ENCODE measurements at places on chromosomes 2 and 18.

DNA sequence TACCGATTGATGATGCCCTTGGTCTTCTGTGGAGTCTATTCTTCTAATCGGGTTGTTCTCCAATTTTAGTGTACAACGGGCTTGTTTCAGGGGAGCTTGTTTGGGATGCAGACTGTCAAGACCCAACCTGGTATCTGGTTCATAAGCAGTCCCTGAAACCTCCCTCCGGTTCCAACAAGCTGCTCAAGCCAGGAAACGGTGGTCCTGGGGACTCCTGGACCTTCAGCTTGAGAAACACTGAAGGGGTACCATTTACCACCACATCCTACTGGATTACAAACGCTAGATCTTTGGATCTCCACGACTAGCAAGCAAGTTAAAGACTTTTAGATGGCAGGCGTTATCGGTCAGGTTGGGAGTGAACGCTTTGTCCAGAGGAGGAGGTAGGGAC lies 2.0 kb downstream of the BCL2 start:
- no peak for DNase-seq

- no peak for DNase-seq
Measured at GRCh38 chr2:219533930-219534661, 9.5 kb downstream of the CHPF start.

- DNase-seq: no peak
Measured at GRCh38 chr18:13548106-13548819, 178.1 kb downstream of the FAM210A start.

- DNase-seq: no peak
Measured at GRCh38 chr2:64145714-64146113, 1.5 kb upstream of the PELI1 start.

- no peak for DNase-seq
Measured at GRCh38 chr2:48391616-48392015, 138.3 kb upstream of the STON1 start.

DNA sequence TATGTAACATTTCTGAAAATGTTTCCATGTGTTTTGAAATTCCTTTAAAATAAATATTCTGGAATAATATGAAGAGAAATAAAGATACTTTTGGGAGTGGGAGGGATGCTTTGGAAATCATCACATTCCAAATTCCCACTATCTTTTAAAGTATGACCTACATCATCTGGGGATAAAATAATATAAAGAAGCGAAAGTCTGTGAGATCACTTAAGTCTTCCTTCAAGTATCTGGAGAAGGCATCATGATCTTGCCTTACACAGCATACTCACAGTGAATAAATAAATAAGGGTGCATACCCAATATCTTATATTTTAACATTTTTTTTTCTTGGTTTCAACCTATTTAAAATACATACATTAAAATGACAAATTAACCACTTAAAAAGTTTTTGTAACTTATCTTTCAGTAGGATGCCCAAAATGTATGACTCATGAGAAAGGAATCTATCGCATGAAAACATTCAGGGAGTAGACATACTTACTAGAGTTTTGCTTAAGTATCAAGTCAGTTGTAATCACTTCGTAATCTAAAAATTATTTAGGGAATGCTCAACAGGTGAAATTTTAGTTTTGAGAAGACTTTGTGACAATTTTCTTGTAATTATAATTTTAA lies 248.3 kb upstream of the COL3A1 start:
- DNase-seq: no peak

- no peak for DNase-seq
Measured at GRCh38 chr18:74251297-74252038, 40.3 kb downstream of the CYB5A start.

DNA sequence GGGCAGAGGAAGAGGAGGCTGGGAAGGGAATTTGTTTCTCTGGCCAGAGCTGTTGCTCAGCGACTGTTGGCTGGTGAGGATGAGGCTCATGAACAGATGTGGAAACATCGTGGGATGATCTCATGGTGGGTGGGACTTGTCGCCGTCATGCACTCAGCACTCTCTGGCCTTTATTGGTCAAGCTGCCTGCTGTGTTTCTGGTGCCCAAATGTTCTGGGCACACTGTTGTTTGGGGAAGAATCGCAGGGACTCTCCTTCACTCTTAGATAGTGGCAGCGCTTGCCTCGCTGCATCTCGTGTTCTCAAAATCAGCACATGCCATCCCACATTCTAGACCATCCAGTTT lies 145.6 kb downstream of the AGAP1 start:
- no peak for DNase-seq

DNA sequence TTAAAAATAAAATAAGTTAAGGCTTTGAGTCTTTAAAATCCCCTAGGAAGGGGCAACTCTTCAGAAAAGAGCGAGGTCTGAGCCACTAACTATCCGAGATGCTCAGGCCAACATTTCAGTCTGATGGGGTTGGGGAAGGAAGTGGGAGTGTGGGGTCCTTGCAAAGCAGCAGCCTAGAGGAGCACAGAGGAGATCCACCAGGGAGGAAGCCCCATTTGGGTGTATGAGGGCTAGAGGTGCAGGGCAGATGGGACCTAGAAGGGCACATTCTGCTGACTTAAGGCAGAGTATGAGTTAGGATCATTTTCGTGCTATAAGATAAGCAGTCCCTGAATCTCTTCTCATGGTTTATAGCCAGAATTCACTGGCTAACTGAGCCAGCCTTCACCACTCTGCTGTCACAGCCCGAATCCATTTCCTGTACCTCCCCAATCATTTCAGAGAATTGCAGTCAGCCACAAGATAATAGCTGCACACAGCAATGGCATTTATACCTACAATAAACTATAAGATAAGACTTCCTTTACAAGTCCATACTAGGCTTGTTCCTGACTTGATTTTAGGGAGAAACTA lies 37.0 kb downstream of the MRPL30 start:
- DNase-seq: no peak

GRCh38 chr18:53219853-53220252 lies 879.9 kb downstream of the DCC start:
- DNase-seq: no peak

- DNase-seq: no peak
Measured at GRCh38 chr2:206079699-206080465, 6.1 kb downstream of the INO80D start.

GRCh38 chr2:218341381-218341780 lies 15.3 kb upstream of the CATIP start:
- DNase-seq: no peak

DNA sequence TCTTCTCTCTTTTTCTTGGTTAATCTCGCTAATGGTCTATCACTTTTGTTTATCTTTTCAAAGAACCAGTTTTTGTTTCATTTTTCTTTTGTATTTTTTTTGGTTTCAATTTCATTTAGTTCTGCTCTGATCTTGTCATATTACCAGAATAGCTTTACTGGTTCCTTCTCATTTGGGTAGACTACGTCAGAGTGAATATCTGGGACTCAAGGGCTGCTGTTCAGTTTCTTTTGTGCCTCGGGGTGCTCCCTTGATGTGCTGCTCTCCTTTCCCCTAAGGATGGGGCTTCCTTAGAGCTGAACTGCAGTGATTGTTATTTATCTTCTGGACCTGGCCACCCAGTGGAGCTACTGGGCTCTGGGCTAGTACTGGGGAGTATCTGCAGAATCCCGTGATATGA lies 29.4 kb upstream of the IL1RN start:
- DNase-seq: no peak

DNA sequence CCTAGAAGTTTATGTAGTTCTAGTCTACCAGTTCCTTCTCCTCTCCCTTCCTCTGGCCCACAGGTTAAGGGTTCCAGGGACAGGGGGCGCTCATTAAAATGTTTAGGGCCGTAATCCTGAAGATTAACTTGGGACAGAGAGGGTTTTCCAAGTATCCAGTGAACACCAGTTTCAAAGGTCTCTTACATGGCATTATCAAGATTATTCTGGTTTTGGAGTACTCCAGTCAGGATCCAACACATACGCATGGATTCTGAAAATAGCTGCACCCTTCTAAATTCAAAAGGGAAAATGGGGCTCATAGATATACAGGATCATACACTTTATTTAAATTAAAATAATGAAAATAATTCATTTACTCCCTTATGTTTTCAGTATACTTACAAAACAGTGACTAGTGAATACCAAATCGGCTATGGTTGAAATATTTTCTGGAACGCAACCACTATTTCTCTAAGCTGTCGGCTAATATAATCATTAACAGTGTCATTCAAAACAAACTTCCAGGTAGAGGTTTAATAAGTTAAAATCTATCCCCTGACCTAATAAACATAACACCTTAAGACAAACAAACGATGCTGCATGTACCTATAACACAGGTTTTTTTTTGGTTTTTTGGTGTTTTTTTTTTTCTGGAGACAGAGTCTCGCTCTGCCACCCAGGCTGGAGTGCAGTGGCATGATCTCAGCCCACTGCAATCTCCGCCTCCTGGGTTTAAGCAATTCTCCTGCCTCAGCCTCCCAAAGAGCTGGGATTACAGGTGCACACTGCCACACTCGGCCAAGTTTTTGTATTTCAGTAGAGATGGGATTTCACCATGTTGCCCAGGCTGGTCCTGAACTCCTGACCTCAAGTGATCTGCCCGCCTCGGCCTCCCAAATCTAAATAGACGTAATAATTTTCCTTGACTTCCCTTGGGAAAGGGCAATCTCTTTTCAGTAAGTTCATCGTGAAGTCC lies 44.7 kb downstream of the MGAT4A start:
- DNase-seq: no peak

GRCh38 chr2:237223201-237223861 lies 137.6 kb downstream of the COPS8 start:
- DNase-seq: no peak

GRCh38 chr2:3222636-3223035 lies 155.0 kb downstream of the EIPR1 start:
- DNase-seq: no peak

DNA sequence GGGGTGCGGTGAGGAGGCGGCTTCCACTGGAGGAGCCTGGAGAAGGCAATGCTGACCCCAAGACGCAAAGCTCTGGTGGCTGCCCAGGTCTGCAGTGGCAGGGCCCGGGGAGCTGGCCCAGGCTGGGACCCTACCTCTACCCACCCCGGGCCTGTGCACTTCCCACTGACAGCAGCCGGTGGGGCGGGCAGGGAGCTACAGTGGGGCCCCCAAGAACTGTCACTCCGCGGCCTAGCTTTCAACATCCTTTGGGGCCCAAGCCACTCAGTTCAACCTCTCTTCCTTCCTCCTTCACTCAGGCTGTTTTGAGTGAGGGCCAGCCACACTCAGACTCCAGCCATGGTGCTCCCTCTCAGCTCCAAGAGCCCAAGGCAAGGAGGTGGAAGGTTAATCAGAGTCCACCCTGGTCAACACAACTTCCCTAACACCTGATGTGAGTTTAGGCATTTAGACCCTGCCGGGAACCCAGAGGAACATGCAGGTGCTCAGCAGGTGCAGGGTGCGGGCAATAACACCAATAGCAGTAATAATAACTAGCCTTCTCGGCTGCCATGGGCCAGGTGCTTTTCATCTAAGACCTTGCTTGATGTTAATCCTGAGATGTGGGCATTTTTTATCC lies 93.6 kb downstream of the ZFP36L2 start:
- DNase-seq: no peak

GRCh38 chr2:26387189-26387588 lies 14.5 kb upstream of the DRC1 start:
- DNase-seq: no peak

GRCh38 chr2:145623136-145623535 lies 1103.2 kb upstream of the ZEB2 start:
- no peak for DNase-seq

GRCh38 chr2:151230627-151231140 lies 31.0 kb downstream of the RBM43 start:
- no peak for DNase-seq

GRCh38 chr2:205787761-205788160 lies 105.5 kb downstream of the NRP2 start:
- DNase-seq: no peak

DNA sequence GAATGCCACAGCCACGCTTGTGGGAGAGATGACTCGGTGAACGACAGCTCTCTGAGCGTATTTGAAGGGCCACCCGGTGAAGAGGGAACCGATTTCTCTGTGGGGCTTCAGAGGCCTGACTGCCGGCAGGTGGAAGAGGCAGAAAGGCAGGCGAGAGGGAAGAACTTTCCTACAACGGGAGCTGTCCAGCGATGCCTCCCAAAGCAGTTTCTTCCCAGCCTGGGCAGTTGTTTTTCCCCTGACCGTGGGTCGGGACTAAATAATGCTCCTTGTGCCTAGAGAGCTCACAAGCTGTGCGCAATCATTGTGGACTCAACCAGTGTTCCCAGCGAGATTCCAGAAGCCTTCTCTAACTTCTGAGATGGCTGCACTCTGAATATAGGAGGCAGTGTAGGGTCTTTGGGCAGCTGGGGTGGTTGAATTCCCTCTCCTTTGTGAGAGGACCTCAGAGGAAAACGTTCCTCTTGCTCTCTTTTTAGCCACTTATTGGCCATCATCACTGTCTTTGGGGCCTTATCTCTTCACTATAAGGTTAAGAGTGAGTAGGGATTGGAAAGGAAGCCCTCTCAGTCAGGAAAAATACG lies 710 bp downstream of the SEC11C start:
- no peak for DNase-seq

DNA sequence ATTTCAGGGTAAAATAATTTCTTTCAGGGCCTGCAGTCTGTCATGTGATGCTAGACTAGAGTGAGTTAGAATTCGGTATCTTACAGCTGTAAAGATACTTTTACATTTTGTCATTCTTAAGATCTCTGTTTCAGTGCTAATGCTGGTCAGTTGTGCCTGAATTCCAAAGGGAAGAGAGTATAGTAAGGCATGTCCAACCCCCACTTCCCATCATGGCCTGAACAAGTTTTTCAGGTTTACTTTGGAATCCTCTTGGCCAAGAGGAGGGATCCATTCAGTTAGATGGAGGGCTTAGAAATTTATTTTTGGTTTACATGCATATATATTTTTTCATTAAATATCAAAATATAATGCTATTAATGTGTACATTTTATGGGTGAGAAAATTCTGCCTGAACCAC lies 596.6 kb downstream of the XIRP2 start:
- DNase-seq: no peak

DNA sequence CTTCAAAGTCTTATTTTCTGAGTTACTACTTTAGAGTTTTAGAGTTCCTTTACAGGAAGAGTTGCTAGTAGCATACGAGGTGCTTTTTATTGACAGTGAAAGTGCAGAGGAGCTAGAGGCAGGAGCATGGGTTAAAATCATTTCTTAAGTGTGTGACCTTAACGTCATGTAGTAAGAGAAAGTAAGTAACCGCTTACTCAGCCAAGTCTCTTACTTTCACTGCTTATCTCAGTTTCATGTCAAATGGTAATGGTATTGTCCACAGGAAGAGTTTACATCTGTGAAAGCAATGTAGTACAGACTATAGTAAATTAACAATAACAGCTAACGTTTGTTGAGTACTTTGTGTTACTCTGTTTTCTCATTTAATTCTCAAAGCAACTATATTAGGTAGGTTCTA lies 12.6 kb downstream of the NDUFAF7 start:
- no peak for DNase-seq

All from memory B cell (primary cell).